Activated CD4-positive, alpha-beta T cell treated with anti-CD3 and anti-CD28 coated beads, Interleukin-2, amount 10 ng/mL, durations not matched to agents 24 days and 14 days (primary cell): ENCODE measurements at places on chromosomes 12 and 14. TPM values are rescaled to one million over a fixed set of nuclear protein-coding genes. Genes with fewer than 3 reads are reported as not detected.

- peaks cover 7% of the 10 kb centered on the region for H3K4me1 ChIP-seq
- peaks cover 6% of the 10 kb centered on the region for H3K36me3 ChIP-seq
- H3K4me3 ChIP-seq: no peak overlapping the region
- DNase-seq: no peak
- H3K27ac ChIP-seq: no peak overlapping the region
Measured at GRCh38 chr14:92638266-92638665, 110.2 kb downstream of the LGMN start.

DNA sequence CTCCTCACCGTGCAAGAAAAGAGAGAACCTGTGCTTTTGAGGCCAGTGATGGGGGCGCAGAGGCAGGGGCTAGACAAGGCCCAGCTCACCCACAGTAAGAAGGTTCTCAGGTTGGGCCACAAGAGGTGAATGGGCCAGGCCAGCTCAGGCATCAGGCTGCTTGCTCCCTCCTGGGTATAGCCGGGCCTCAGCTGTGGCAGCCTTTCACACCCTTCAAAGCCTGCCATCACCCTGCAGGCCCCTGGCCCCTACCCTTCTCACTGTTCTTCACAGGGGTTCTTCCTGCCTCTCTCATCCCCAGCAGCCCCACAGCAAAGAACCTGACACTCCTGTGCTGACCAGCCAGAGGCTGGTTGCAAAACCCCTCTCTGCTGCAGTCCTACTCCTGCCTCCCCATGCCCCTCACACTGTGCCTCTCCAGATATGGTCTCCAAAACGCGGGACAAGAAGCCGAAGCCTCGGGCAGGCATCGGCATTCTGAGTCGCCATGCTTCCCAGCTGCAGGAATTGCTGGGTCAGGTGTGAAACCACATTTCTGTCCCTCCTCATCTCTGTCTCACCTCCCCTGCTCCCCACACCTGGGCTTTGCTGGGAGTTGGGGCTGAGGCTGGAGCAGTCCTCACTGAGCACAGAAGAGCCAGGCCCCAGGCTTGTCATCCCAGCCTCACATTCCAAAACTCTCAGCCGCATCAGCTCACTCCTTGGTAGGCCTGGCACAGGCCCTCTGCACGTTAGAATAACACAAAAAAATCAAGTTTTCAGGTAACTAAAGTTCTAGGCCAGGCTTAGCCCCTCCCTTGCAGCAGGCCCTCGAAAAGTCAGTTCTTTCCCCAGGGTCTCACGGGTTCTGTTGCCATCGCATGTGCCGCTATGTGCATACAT is 6.9 kb upstream of the FAIM2 start:
- no peak overlapping the region for H3K27ac ChIP-seq
- H3K4me1 ChIP-seq: no peaks in the 10 kb centered on the region
- H3K36me3 ChIP-seq: no peaks in the 10 kb centered on the region
- no peak overlapping the region for H3K4me3 ChIP-seq
- H3K27me3 ChIP-seq: peaks cover 9% of the 10 kb centered on the region

- no peaks in the 10 kb centered on the region for H3K36me3 ChIP-seq
- no peak overlapping the region for H3K27ac ChIP-seq
- no peaks in the 10 kb centered on the region for H3K4me1 ChIP-seq
- DNase-seq: no peak
- H3K4me3 ChIP-seq: no peak overlapping the region
Measured at GRCh38 chr14:66135831-66136230, 350.3 kb upstream of the CCDC196 start.

DNA sequence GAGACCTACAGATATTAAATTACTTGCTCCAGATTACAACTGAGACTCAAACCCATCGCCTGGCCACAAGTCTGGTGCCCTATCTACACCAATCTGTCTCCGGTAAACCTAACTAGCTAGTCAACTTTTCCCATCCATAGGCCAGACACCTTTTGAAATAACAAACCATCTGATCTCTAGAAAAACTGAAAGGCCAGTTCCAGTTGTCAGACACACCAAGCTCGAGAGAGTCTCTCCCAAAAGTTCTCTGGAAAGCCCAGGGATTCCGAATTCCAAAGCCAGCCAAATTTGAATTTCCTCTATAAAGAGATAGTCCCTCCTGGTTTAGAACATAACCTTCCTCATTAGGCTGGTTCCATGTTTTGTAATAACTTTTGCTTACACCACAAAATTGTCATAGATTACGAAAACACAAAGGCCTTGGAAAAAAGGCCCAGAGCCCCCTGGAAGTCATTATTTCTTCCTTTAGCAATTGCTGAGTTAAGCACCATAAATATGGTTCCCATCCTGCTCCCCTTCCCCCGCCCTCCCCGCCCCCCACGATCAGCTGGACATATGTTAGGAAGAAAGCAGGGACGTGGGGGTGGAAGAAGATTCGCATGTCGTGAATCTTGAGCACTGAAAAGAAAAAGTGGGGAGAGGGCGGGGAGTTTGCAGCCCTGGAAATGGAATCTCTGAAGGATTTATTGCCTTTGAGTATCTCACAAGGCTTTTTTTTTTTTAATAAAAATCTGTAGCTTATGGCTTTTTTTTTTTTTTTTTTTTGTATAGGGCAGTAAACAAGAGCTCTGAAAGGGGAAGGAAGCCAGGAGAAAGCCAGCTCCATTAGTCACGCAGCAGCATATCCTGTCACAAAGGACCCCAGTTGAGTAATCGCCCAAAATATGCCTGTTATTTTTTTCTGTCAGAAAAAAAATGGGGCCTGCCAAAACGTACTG is 110.4 kb downstream of the ZFP36L1 start:
- no peaks in the 10 kb centered on the region for H3K27me3 ChIP-seq
- H3K4me3 ChIP-seq: peak overlapping the region; percentile 53
- H3K4me1 ChIP-seq: peaks cover 56% of the 10 kb centered on the region
- H3K36me3 ChIP-seq: no peaks in the 10 kb centered on the region

DNA sequence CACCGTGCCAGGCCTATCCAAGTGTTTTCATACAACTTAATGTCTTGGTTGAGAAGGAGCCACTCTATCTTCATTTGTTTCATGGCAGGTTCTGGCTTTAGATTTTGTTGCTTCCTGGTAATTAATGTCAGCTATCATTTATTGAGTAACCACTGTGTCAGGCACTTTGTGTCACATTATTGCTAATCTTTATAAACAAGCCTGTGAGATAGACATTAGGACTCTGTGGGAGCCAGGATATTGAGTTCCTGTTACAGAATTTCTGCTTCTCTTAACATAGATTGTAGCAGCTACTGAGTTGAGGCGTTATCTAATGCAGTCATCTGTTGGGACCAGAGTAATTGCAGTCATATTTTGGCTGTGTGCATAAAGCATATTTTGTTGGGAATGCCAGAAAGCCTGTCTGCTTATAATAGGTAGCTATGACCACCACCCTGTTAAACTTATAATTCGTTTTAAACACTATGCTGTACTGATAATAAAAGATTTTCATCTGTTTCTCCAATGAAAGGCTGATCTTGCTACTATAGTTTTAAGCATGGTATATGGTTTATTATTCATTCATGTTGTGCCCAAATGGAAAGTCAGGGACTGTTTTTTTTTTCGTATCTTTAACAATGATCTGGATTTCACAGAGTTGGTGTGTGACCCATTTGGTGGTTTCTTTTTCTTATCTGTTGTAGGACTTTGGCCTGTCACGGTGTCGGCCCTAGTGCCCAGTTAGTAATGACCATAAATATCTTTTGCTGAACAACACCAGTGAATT is 432.6 kb downstream of the PCNX1 start:
- no peak for DNase-seq
- peaks cover 15% of the 10 kb centered on the region for H3K4me1 ChIP-seq
- H3K27me3 ChIP-seq: no peaks in the 10 kb centered on the region
- H3K4me3 ChIP-seq: no peak overlapping the region
- H3K36me3 ChIP-seq: peaks cover 42% of the 10 kb centered on the region

- no peak within 1 kb of the TSS for H3K27ac ChIP-seq
- no peak for DNase-seq
- H3K27me3 ChIP-seq: peaks cover 1% of the 10 kb centered on the region
- no peak within 1 kb of the TSS for H3K4me3 ChIP-seq
Measured at GRCh38 chr12:90954921-90955320, at the start of gene CCER1. CCER1 (minus strand) TSS chr12:90955176; CDS start chr12:90954742, 434 bp downstream.

- H3K27me3 ChIP-seq: no peaks in the 10 kb centered on the region
- H3K4me1 ChIP-seq: peaks cover 3% of the 10 kb centered on the region
- DNase-seq: no peak
- no peak overlapping the region for H3K27ac ChIP-seq
- peaks cover 72% of the 10 kb centered on the region for H3K36me3 ChIP-seq
Measured at GRCh38 chr12:132723015-132723763, 12.5 kb downstream of the PGAM5 start.

GRCh38 chr12:42362647-42363260 is 36.8 kb downstream of the PPHLN1 start:
- H3K36me3 ChIP-seq: peaks cover 26% of the 10 kb centered on the region
- H3K27me3 ChIP-seq: no peaks in the 10 kb centered on the region
- DNase-seq: no peak
- peak overlapping the region; percentile 43 for H3K27ac ChIP-seq
- H3K4me3 ChIP-seq: no peak overlapping the region

GRCh38 chr14:63726499-63726898 is 1.4 kb downstream of the SGPP1 start:
- peaks cover 31% of the 10 kb centered on the region for H3K4me1 ChIP-seq
- peak overlapping the region; percentile 100 for H3K4me3 ChIP-seq
- H3K27ac ChIP-seq: peak overlapping the region; percentile 51

- H3K27ac ChIP-seq: no peak within 1 kb of the TSS
- no peaks in the 10 kb centered on the region for H3K4me1 ChIP-seq
- H3K4me3 ChIP-seq: no peak within 1 kb of the TSS
- H3K36me3 ChIP-seq: no peaks in the 10 kb centered on the region
- DNase-seq: no peak
Measured at GRCh38 chr12:100794441-100795173, at the start of gene ANO4. ANO4 (plus strand) TSS chr12:100794776; CDS start chr12:100901786, 107,010 bp downstream.

DNA sequence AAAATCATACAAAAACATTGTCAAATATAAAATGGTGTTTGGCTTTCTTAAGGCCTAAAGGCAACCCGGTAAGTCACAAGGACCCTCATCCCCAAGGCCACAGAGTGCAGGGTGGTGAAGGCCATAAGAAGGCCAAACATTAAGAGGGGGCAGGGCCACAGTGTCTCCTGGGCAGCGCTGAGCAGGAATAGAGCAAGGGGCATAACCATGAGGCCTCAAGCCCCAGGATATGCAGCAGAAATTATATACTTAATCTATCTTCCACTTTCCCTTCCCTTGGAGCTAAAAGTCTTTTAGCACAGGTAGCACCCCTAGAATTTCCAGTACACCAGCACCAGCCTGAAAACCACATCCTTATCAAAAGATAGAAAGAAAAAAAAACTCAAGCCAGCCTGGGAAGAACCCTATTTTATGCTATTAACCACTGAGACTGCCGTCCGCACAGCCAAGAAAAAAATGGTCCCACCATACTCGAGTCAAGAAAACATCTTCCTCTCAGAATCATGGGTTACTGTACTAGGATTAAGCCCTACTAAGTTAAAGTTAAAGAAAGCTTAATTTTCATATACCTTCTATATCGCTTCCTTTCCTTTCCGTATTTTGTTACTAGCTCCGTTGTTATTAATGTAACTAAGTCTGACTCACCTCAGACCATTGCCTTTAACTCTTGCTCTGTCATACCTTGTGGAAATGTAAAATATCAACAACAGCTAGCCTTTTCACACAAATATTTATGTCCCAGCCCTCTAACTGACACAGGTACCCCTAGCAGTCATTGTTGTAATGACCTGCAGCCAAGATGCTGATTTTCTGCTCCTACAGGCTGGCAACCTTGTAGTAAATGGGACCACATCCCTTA is 20.1 kb downstream of the KLRK1 start:
- H3K4me1 ChIP-seq: peaks cover 9% of the 10 kb centered on the region
- no peak overlapping the region for H3K27ac ChIP-seq
- no peak for DNase-seq
- peaks cover 39% of the 10 kb centered on the region for H3K27me3 ChIP-seq
- H3K4me3 ChIP-seq: no peak overlapping the region

- H3K4me3 ChIP-seq: no peak overlapping the region
- peaks cover 2% of the 10 kb centered on the region for H3K4me1 ChIP-seq
- H3K27ac ChIP-seq: no peak overlapping the region
- H3K36me3 ChIP-seq: no peaks in the 10 kb centered on the region
- no peak for DNase-seq
Measured at GRCh38 chr12:28104316-28104715, 85.9 kb upstream of the CCDC91 start.

- H3K36me3 ChIP-seq: no peaks in the 10 kb centered on the region
- H3K4me1 ChIP-seq: peaks cover 8% of the 10 kb centered on the region
- no peak for DNase-seq
- peaks cover 10% of the 10 kb centered on the region for H3K27me3 ChIP-seq
- H3K27ac ChIP-seq: no peak overlapping the region
- H3K4me3 ChIP-seq: no peak overlapping the region
Measured at GRCh38 chr12:1657688-1658087, 28.7 kb downstream of the WNT5B start.

GRCh38 chr12:121252712-121253345 is 42.9 kb downstream of the P2RX4 start:
- no peak overlapping the region for H3K4me3 ChIP-seq
- peaks cover 69% of the 10 kb centered on the region for H3K36me3 ChIP-seq
- no peak for DNase-seq
- no peak overlapping the region for H3K27ac ChIP-seq
- peaks cover 8% of the 10 kb centered on the region for H3K4me1 ChIP-seq
- H3K27me3 ChIP-seq: no peaks in the 10 kb centered on the region

The MAP4K5 gene
- 24.3 and 24.6 TPM in 2 replicates for total RNA-seq

The SYNDIG1L gene
- total RNA-seq: not detected in 2 replicates

The KRT72 gene
- 0.09 TPM in 1 of 2 replicates, not detected in the other for total RNA-seq

The LAG3 gene
- 253 and 269 TPM in 2 replicates for total RNA-seq

The CLEC2A gene
- not detected in 2 replicates for total RNA-seq

The GPR84 gene
- 1.5 TPM in 2 replicates for total RNA-seq

The RERGL gene
- total RNA-seq: not detected in 2 replicates

The GPRC5D gene
- total RNA-seq: not detected in 2 replicates

The HOXC9 gene
- not detected in 2 replicates for total RNA-seq
